ENCODE measurements at places on chromosomes 3 and 15.

DNA sequence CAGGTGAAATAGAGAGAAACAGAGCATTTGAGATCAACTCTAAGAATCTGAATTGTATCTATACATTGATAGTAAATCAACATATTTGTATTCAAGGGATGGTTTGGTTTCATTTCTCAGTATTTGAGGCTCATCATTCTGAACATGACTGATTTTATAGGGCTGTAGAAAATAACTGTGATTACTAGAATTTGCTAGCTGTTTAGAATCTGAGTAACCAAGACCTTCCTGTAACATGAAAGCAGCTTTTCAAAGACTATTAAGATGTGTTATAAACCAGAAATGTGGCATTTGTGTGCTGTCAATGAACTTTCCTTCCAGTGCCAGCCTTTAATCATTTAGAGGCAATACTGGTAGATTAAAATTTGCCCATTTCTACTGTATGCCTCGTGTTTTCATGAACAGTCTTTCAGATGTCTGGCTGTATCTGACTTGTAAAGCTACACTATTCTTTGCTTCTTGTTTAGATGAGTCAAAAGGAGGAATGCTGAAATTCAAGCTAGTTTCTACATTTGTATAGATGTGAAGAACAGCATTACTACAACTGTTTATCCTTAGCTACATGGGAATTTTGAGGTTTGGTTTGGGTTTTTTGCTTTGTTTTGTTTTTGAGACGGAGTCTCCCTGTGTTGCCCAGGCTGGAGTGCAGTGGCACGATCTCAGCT, 137.3 kb upstream of the BHLHE40 start:
- DNase-seq: no peak

- no peak for DNase-seq
These were observed 496.1 kb downstream of the SHQ1 start for GRCh38 chr3:72352176-72352575.

DNA sequence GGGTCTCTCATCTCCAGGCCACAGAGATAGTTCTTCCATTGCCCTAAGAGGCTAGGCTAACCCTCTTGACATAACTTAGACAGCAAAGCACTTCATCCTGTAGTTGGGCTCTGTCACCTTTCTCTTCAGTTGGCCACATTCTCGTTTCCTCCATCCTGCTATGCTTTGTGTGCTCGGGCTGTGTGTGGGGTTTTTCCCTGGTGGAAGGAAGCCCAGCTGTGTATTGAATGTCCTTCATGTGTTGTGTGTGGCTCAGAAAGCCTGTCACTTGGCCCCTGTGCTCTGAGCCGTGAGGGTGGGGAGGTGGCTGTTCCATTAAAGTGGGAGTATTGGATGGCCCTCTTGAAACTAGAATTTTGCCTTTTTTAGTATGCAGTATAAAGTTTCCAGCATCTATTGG, 8.8 kb upstream of the EXOG start:
- DNase-seq: no peak

DNA sequence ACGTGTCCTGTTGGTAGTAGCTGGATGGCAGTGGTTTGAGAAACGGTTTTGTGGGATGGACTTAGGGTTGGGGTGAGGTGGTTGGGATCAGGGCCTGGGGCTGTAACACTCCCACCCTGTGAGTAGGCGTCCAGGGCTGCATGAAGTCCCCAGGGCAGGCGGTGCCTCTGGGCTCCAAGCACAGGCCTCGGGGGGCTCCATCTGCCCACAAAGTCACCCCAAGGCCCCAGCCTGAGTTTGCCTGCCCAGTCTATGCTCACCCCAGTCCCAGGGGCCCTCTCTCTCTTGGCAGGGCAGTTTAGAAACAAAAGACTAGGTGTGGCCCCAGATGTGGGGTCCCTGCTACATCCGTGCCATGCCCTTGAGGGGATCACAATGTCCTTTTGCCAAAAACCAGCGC, 86.9 kb upstream of the PRR23E start:
- DNase-seq: no peak

GRCh38 chr3:4719046-4719501, 225.9 kb downstream of the ITPR1 start:
- no peak for DNase-seq

DNA sequence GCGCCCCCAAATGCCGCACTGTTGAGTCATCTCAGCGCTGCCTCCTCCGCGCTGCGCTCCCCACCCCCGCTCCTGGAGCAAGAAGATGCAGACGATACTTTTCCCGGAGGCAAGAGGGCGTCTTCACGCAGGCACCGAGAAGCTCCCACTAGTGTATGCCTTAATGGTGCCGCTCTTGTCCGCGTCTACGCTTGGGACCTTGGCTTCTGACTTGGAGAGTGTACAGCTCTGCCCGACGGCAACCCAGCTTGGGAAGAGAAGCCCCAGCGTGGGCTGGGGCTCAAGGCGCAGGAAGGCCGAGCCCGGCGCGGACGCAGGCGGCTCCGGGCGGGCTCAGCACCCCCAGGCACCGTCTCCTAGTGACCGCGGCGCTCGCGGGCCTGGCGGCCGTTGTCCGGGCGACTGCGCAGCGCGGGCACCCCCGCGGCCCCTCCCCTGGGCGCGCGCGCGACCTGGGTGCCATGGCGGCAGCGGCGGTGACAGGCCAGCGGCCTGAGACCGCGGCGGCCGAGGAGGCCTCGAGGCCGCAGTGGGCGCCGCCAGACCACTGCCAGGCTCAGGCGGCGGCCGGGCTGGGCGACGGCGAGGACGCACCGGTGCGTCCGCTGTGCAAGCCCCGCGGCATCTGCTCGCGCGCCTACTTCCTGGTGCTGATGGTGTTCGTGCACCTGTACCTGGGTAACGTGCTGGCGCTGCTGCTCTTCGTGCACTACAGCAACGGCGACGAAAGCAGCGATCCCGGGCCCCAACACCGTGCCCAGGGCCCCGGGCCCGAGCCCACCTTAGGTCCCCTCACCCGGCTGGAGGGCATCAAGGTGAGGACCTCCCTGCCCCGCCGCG, at the start of gene P4HTM:
Gene P4HTM, plus strand, starts transcription at position 446 of the 840 bp plus-strand sequence. Its CDS starts 16 bp downstream, at position 462.
- peak; percentile 80 for DNase-seq

DNA sequence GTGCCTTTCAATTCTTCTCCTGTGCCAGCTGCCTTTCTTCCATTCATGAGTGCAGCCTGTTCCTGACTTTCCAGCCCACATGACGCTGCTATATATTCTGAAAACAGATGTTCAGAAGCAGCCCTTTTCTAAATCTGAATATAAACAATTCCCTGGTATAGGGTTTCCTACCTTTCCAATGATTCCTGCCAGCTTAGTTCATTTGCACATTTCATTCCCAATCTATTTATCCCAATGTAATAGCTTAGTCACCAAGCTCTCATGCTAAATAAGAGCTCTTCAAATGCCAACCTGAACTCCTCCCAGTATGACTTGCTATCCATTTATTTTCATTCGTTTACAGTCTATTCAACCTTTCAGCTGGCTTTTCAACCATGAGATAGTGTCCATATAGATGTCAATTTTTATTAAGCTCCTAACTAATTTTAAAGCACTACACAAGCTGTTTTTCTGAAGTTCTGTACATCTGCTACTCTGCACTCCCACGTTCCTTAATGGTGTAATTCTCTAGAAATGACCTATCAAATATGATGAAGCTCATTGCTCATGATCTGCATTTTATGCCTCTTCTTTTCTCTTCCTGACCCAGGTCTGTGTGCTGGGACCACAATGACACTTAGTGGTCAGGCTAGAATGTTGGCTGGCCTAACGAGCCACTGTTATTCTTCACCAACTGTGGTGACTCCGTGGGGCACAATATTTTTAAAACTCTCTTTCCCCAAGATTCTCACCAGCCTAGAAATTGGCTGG, 605.0 kb upstream of the TBL1XR1 start:
- DNase-seq: no peak

DNA sequence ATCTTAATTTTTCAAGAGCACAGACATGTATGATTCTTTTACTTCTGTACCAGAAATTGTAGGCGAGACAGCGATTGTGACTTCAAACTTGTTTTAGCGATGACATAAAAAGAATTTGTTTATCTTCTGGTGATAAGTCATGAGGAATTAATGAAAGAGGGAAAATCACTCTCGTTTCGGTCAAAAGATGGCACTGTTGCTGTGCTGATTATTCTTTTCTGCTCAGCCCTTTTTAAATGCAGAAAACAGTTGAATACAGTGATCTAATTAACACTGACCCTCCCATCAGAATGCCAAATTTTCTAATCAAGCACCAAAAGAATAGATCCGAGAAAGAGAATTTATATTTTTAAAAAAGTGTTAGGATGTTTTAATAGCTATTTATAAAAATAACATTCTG, 52.6 kb downstream of the NSUN3 start:
- peak; percentile 18 for DNase-seq
